NCI-H69 (cell line): ENCODE measurements at places on chromosomes 7 and 10.

DNA sequence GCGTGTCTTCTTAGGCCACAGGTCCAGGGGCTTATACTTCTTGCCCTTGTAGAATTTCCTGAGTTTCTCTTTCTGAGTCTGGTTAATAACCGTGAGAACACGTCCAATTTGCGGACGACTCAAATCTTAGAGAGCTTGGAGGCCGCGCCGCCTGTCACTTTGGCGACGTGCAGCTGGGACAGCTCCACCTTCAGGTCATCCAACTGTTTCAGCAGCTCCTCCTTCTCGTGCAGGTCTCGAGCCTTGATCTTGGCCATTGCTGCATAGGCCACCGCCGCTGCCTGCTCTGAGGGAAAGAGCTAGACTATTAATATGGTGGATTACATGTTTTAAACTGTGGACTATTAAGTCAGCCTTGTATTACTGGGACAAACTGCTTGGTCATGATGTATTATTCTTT, 26.9 kb downstream of the EVX1 start:
- peak; percentile 12 for DNase-seq

DNA sequence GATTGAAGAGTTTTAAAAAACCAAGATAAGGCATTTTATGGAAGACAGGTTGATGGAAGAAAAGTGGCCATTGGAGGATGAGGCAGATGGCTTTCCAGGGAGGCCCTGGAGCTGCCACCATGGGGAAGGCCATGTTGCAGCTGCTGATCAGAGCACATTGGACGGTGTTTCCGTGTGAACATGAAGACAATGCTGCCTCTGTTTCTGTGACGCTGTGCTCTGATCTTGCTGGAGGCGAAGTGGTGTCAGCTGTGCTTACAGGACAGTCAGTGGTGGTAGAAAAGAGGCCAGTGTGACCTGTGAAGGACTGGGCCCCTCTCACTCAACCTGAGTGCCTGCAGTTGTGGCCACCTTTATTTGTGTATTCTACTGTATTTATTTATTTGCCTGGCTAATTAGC, 132.9 kb downstream of the FAM204A start:
- DNase-seq: no peak

GRCh38 chr10:66586073-66586472, 339.8 kb upstream of the LRRTM3 start:
- DNase-seq: no peak

GRCh38 chr7:21135437-21135836, 292.4 kb upstream of the SP4 start:
- no peak for DNase-seq

- DNase-seq: no peak
Measured at GRCh38 chr7:99194301-99194700, 13.6 kb downstream of the KPNA7 start.

DNA sequence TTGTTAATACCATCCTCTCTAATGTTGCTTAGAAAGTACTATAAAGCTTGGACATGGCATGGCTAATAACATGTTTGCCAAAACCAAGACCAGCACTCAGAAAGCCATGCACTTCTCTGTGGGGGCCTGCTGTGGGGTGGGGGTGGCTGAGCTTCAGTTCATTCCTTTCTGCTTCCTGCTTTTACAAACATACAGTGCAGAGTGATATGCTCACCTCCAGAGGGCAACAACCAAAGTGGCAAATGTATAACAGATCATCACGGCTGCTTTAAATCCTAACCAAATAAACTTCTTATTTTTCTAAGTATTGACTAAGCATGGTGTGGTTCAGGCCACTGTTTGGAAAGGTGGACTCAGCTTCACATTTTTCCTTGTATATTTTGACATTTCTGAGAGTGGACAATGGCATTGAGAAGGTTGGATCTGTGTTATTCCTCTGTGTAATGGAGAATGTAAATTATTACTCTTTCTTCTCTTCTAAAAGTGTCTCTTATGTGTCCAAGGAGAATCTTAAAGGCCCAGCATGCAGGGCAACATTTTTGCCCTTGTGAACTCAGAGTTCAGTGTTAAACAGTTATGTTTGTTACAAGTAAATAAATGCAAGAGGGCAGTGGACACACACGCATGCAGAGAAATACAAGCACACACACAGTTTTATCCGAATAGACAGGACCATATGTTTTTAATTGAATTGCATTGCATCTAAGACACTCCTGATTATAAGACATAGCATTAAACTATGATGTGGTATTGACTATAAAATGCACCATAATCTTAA, 186.1 kb downstream of the HERPUD2 start:
- no peak for DNase-seq

DNA sequence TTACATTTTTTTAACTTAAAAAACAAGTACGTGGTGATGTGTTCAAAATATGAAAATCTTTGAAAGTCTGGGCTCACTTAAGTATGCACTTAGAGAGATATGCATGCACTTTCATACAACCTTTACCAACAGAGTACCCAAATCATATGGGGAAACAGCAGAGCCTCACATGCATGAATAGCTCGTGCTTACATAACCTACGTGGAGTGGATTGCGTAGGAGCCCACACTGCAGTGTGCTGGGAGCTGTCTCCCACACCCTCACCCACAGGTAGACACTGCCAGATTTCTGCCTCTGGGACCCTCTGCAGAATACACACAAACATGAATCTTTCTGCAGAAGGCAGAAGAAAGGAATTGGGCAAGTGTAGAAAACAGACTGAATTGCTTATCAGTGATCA, 581 bp downstream of the CLCN1 start:
- no peak for DNase-seq

DNA sequence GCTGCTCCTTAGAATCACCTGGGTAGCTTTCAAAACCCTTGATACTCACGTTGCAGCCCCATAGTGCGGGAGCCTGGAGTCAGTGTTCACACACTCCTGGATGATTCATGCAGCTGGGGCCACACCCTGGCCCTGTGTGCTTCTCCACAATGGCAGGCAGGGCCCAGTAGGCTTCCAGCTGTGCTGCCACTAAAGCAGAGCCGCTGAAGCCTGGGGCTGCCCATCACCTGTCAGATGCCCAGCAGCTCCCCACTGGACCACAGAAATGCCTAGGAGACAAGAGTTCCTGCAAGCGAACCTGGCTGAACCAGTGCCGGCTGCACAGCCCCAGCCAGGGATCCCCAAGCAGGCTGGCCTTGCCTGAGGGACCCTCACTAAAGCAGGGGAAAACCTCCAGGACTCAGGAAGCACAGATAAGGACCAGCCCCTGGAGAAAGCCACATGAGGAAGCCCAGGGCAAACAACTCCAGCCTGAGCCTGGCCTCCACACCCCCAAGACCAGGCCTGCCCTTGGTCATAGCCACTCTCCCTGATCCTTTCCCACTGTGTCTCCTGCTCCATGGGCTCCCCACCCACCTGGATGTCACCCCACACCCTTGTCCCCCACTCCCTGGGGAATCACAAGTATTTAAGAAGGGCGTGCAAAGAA, 111.9 kb downstream of the GRID1 start:
- DNase-seq: peak; percentile 92

- DNase-seq: no peak
Measured at GRCh38 chr7:158811461-158811860, 17.8 kb downstream of the ESYT2 start.

DNA sequence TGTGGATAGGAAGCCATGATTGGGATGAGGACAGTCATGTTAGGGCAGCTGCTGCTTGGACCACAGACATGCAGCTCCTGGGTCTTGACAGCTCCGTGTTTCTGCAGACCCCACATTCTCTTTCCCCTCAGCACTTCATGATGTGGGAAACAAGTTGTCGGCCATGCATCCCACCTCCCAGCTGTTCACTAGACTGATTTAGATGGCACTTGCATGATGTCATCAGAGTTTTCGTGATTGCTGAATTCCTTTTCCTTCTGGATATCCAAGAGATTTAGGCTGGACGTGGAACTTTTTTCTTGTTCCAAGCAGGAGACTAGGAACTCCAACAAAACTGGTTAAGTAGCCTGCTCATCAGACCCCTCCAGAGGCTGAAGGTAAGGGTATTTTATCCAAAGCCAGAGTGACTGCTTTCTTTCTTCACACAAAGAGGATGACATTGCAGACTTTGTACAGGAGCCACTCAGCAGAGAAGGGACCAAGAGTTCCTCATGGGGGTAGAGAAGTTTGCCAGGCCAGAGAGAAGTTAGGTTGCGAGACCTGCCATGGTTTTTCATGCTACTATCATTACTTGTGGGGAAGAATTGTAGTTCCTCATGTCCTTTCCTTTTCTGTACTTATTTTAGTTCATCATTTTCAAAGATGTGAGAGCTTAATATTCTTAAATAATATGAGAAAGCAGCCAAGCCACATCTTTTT, 117.7 kb upstream of the GJD4 start:
- no peak for DNase-seq

DNA sequence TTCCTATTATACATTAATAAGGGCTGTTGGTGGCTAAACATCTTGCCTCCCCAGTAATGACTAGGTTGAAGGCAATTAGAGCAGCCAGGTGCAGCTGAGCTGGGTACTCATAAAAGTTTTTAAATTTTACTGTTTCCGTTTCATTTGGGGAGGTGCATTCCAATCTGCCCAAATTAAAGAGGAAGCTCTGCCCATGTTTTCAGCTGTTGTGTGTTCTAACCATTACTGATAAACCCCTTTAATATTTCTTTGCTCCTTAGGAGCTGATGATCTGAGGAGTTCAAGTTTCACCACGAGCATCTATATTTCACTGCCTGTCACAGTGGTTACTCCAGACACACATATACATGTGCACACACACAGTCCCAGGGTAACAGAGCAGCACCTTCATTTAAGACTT, 94.4 kb downstream of the JAZF1 start:
- DNase-seq: peak; percentile 83

- no peak for DNase-seq
Measured at GRCh38 chr10:90398566-90398965, 459.3 kb downstream of the HTR7 start.

DNA sequence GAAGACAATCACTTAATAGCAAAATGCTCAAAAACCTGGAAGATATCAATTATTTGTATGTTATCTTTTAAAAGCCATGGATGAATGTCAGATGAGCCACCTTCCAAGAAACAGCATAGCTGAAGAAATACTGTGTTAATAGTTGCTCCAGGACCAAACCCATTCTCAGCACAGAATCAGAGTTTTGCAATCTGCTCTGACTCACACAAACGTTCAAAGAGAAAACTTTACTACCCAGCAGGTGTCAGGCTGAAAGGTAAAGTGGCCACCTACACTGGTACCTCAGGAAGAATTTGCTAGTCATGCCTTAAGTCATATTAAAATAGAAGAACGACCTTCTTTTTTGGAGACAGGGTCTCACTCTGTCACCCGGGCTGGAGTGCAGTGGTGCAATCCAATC, 526.5 kb downstream of the PARD3 start:
- DNase-seq: no peak

GRCh38 chr7:33152087-33152486, 22.7 kb downstream of the BBS9 start:
- no peak for DNase-seq

DNA sequence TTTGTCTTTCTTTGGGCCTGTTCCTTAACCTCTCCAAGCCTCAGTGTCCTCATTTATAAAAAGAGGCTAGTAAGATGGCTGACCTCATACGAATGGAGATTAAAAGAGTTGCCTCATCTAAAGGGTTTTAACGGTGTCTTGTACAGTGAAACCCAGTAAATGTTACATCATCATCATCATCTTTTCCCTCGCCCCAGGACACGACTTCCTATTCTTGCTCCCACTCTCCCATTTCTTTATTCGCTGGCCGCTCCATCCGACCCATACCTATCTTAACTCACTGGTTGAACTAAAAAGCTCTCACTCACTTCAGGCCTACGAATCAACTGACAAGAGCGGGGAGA, 554 bp downstream of the FRA10AC1 start:
- peak; percentile 37 for DNase-seq

GRCh38 chr10:119537953-119538630, 4.4 kb downstream of the RGS10 start:
- no peak for DNase-seq

DNA sequence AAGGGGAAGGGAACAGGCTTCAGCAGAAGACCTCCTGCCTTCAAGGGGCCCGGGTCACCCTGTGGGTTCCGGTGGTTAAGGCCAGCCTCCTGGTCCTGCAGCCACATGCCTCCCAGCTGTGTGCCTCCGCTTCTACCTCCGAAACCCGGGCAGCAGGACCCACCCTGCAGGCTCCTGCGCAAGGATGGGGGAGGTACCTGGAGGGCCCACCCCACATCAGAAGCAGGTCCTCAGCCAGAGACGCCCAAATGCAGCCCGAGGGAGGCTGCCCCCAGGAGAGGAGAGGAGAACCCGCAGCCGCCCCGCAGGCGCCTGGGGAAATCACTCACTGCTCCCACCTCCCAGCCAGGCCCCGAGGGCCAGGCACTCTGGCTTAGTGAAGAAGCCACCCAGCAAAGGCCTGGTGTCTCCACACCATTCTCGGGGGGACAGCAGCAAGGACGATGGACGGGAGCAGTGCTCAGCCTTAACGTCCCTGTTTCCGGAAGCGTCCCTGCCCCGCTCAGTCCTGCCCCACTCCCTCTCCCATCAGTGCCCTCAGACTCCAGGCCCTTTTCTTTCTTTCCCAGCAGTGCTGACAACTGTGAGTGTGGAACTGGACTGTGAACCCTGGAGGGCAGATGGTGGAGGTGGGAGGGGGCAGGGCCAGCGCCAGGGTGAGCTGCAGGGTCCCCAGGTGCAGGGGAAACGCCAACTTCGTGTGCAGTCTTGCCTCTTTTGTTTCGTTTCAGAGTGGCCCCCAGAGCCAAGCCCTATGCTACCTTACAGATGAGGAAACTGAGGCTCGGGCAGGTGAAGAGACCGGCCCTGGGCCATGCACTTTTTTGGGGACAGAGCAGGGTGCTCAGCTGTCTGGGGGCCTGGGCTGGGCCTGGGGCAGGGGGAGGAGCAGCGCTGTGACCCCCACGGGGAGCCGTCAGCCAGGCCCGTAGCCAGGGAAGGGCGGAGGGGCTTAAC, 138.0 kb downstream of the FAM53B start:
- DNase-seq: peak; percentile 6

GRCh38 chr10:7915923-7916536, 97.7 kb downstream of the TAF3 start:
- peak; percentile 83 for DNase-seq

DNA sequence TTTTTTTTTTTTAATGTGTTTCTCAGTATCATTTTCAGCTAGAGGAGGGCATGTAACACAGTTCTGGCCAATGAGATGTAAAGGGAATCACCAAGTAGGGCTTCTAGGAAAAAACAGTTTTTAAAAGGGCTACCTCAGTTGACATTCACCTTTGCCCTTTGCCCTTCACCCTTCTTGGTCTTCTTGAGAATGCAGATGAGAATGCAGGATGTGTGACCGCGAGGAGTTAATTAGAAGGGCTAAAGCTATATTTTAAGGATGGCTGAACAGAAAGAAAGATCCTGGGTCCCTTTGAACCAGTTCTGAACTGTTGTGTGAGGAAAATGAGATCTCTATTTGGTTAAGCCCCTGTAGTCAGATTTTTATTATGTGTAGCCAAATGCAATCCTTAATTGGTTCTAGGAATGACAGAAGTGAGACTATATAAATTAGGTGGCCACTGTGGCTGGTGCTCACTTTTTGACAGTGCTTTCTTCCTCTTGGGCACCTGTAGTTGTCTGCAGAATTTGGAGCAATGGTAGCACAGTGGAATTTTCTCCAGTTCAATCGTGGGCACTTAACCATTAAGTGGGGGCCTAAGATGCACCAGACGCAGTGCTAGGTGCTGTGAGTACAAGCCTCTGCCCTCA, 21.1 kb upstream of the TOMM7 start:
- no peak for DNase-seq
